ENCODE measurements at places on chromosomes 4 and X.
A peak's percentile ranks its signal among the peaks of the same experiment; 100 is the strongest.

GRCh38 chr4:73481358-73481757, at the start of gene AFM:
TSS of gene AFM (plus strand) at chr4:73481745. CDS start at chr4:73481776, 31 bp downstream.
- no peak for DNase-seq

DNA sequence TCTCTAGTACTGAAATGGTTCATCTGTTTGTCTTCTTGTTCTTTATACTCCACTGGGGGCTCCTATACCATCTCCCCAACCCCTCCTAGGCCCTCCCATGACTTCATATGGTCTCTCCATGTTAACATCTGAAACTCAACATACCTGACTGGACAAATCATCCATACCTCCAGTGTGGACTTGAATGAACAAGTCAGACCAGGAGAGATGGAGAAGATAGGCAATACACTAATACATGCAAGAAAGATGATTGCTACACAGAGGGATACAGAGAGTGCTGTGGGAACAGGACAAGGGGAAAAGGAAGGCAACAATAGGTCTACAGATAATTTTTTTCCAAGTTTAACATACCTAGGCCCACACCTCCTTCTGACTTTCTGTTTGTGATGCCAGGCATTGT, 175.1 kb downstream of the FHIP1A start:
- DNase-seq: no peak

DNA sequence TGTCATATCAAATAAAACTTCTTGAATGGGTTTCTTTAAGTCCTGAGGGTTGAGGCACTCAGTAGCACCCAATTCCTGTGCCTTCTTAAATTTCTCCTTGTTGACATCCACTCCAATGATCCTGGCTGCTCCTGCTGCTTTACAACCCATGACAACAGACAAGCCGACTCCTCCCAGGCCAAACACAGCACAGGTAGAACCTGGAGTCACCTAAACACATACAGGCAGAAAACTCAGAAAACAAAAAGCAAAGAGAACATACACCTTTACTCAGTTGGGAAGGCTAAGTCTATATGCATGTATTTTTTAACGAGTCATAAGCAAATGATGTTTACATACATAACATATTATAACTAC, 10.3 kb downstream of the ADH6 start:
- DNase-seq: no peak

- peak; percentile 20 for DNase-seq
Measured at GRCh38 chr4:183504930-183505610, at the start of gene ING2. TSS of gene ING2 (plus strand) at chr4:183505058. CDS start at chr4:183505196, 138 bp downstream.

GRCh38 chrX:101450085-101450484, 35.2 kb upstream of the ARMCX4 start:
- DNase-seq: no peak

DNA sequence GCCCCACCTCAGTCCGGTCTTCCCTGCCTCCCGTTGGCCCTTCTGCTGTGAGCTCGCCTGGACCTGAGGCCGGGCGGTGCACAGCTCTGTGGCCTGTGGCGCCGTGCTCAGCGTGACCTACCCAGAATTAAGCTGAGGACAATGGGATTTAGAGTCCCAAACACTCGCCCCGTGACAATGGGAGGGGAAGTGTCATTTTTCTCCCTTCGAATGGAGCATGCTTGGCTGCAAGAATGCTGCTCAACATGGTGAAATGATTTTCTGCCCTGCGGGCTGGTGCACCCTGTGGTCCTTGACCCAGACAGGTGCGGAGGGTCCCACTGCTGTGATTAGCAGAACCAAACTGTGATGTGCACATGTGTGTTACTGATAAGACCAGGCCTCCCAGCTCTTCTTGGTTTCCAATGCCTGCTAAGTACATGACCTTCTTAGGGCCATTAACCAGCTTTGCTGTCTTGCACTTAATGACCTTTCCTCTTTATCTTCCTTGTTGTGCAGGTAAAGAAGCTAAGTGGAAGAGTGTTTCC, 772 bp downstream of the EOLA1 start:
- no peak for DNase-seq

- no peak for DNase-seq
Measured at GRCh38 chr4:146762016-146762415, 123.3 kb downstream of the POU4F2 start.

DNA sequence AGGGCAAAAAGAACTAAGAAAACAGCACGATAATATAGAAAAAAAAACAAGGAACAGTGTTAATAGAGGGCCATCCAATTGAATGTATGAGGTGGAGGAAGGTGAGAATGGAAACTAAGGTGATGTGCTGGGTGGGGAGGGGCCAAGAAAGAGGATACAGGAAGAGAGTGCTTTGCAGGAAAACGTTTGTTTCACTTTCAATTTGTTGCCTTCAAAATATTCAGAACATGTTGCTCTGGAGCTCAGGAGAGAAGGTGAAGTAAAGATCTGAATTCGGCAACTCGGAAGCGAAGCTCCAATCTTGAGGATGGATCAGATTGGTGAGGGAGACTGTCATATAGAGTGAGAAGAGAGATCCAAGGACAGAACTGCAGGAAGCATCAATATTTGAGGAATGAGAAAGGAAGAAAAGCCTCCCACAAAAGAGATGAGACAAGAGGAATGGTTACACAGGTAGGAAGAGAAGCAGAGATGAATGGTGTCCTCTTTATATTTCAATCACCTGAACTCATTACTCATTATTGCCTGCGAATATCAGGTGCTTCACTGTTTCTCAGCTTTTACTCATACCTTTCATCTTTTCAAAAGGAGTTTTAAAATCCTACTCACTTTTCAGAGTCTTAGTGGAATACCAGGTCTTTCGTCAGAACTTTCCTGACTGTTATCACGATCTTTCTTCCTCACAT, 14.7 kb upstream of the SEC24D start:
- no peak for DNase-seq

GRCh38 chr4:184849185-184849584, 23.4 kb upstream of the ACSL1 start:
- DNase-seq: no peak

GRCh38 chrX:155632431-155633100, 19.8 kb upstream of the TMLHE start:
- no peak for DNase-seq

DNA sequence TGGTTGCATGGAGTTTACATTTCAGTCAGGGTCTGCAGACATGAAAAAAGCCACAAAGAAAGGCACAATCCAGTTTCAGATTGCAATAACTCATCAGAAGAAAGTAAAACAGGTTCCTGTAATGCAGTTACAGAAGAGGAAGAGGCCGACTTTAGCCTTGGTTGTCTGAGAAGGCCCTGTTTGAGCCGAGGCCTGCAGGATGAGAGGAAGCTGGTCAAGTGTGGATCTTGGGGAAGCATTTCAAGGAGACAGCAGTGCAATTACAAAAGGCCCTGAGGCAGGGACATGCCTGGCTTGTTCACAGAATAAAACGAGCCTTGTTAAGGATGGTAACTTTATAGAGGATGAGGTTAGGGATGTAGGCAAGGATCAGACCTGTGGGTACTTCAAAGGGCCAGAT, 62.4 kb downstream of the AFF2 start:
- DNase-seq: no peak

- DNase-seq: no peak
Measured at GRCh38 chr4:139647184-139647583, 18.4 kb upstream of the MGST2 start.

GRCh38 chrX:134484039-134484438, 24.1 kb downstream of the HPRT1 start:
- no peak for DNase-seq

GRCh38 chr4:78846258-78846657, 70.1 kb downstream of the BMP2K start:
- no peak for DNase-seq

GRCh38 chr4:69095301-69095731, 958 bp upstream of the UGT2B7 start:
- no peak for DNase-seq

GRCh38 chr4:25827897-25828296, 34.9 kb downstream of the SEL1L3 start:
- DNase-seq: no peak

GRCh38 chr4:147340111-147340510, 140.8 kb upstream of the EDNRA start:
- no peak for DNase-seq

GRCh38 chr4:73315091-73315490, 56.5 kb upstream of the ANKRD17 start:
- no peak for DNase-seq

DNA sequence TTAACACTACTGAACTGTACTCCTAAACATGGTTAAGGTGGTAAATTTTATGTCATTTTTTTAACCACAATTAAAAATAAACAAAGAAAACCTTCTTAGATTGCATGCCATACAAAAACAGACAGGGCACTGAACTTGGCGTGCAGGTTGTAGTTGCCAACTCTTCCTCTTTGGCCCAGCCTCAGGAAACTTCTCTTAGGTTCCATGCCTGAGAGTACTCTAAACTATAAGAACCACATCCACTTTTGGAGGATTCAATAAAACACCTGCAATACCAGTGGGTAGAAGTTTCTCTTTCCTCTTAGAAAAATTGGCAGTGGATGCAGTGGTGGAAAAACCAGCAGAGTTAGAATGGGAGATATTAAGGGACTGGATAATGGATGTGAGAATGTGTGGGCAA, 103.4 kb downstream of the LUZP4 start:
- no peak for DNase-seq
